ENCODE measurements at places on chromosomes 6 and 20.

GRCh38 chr6:88105741-88106340 lies 58.2 kb downstream of the SPACA1 start:
- DNase-seq = no peak

- DNase-seq = no peak
These were observed 31.2 kb upstream of the SHLD1 start for GRCh38 chr20:5718896-5719595.

DNA sequence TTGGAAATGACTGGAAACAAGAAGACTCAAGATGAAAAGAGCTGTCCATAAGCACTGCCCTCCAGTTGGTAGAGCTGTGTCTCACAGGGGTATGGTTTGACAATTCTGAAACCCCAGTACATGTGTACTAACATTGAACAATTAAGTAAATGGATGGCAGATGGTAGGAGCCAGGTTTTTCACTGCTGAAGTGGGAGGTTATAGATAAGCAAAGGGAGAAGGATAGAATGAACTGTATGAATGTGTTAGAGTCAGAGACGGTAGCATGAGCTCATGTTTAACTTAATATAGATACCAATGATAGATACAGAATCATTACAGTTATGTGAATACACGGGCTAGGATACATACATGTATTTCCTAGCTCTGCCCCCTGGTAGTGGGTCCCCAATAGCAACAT lies 95.0 kb upstream of the SIRPA start:
- no peak for DNase-seq

DNA sequence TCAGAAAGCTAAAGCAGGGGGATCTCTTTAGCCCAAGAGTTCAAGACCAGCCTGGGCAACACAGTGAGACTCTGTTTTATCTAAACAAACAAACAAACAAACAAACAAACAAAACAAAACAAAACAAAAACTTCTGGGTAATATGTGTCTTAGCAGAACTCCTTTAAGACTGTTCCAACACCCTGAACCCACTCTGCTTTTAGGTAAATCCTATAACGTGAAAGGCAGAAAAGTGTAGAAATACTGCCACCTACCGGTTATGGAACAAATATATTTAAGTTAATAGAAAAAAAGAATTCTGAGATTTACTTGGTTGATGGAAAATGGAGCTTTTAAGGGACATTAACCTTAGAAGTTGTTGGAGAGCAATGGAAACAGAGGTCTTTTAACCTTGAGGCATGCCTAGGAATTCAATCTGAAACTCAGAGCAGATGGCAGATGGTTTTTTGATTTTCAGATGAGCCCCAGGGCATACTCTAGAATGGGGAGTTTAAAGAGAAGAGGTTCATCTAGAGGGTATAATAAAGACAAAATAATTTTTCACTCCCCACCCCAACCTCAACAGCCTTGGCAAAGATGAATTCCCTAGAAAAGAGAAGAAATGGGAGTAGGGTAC lies 38.5 kb downstream of the SOD2 start:
- no peak for DNase-seq

DNA sequence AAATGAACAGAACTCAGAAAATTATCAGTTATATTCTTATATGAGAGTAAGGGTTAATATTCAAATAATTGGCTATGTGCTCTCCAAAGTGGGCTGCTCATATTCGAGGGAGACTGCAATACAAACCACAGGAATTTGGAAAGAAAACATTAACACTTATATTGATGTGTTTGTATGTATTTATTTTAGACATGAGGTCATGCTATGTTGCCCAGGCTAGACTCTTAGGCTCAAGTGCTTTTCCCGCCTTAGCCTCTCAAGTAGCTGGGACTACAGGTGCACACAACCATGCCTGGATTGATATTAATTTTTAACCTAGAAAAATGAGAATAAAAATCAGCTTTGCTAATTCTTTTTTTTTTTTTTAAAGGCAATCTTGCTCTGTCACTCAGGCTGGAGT lies 35.0 kb downstream of the BTBD9 start:
- DNase-seq = no peak

DNA sequence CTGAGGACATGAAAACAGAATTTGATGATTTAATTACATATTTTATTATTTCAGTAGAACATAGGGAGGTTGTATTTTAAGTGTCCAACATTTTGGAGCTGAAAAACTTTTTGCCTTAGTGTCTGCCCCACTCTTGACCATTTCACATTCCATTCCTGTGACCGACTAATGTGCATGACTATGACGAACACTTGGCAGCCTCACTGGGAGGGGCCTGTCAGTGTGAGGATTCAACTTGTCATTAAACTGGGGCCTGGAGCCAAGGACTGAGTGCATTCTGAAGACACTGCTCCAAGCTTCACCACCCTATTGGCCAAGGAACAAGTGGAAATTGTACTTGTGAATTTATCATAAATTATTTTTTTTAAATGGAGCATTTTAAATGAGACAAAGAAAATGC lies 661.3 kb downstream of the BCKDHB start:
- DNase-seq = no peak

DNA sequence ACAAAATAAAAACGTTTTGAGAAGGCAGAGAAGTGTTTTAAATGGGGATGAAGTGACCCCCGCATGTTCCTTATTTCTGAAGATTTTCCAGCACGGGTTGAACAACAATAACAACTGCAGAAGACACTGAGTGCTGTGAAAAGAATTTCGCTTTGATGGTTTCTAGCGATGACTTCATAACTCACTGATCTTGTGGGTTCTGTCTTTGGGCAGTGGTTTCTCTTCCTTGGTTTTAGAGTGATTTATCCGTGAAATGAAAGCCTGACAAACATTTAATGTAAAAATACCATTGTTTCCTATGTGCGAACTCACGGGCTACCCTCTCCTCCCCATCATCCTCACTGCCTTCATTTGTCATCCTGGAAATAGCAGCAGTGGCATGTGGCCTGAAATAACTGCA lies 793.9 kb downstream of the QKI start:
- no peak for DNase-seq

GRCh38 chr6:125357515-125358256 lies 55.9 kb upstream of the HDDC2 start:
- DNase-seq = no peak

GRCh38 chr20:20430066-20430465 lies 62.2 kb downstream of the INSM1 start:
- no peak for DNase-seq

GRCh38 chr6:30555816-30556065 lies 548 bp downstream of the GNL1 start:
- DNase-seq = no peak

GRCh38 chr20:34632870-34633452 lies 43.9 kb downstream of the PIGU start:
- no peak for DNase-seq

GRCh38 chr6:144588697-144589325 lies 303.7 kb downstream of the UTRN start:
- no peak for DNase-seq

- DNase-seq = no peak
These were observed 28.6 kb downstream of the RALY start for GRCh38 chr20:34022151-34022838.

GRCh38 chr20:31536575-31536974 lies 22.3 kb downstream of the HM13 start:
- no peak for DNase-seq

DNA sequence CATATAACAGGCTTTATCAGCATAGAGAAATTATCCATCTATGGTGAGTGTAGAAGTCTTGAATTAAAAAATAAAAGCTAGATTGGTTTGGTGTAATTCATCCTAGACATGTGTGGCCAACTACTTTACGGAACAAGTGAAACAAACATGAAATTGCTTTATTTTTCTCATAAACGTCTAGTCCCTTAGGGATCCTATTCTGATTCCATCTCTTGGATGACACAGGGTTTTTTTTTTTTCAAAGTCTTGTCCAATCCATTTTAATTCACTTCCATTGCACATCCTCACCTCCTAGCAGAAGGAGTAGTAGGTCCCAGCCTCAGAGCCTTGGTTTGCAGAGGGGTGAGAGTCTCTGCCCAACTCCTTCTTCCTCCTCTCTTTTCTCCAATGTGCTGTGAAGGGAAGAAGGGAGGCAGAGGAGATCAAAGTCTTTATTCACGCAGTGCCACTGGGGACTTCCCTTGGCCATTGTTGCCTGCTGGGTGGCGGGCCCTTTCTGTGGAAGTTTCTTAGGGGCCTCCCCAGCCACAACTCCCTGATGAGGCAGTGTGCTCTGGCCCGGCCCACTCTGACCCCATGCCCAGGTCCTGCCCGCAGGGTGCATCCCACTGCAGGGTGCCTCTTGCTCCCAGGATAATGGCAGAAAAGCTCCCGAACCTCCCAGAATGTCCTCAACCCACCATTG lies 104.4 kb upstream of the SNX9 start:
- no peak for DNase-seq

DNA sequence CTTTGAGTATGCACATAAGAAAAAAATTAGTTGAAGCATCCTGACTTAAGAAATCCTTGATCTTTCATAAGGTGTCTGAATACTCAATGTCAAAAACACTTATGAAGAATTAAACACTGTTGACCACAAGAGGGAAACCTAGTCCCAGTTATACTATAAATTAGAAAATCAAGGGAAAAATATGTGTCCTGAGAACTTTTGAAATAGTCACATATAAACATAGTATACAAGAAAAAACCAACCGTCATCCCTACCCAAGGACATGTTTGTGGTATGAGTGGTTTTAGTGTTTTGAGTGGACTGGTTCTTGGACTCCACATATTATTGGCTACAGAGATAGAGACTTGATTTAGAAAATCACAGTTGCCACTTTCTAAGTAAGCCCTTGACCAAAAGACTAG lies 7.6 kb upstream of the HLA-DRA start:
- no peak for DNase-seq

- no peak for DNase-seq
These were observed 178.0 kb downstream of the ATXN1 start for GRCh38 chr6:16583144-16583762.

GRCh38 chr6:20811109-20811761 lies 277.0 kb downstream of the CDKAL1 start:
- no peak for DNase-seq

DNA sequence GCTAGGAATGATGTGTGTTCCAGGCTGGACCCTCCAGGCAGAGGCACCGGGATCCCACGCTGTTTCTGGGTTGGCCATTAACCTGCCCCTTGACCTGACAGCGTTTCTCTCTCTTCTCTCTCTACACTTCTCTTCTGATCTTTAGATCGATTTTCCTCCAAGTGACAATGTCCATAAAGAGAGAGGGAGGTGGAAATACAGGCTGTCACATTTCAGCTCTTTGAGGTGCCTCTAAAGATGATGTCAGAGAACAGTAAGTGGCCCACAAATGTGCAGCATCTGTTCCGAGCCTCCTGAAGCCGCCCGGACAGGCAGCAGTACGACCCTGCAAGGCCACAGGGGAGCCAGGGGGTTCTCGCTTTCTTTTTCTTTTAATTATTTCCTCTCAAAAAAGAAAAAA lies 2.5 kb upstream of the SLCO4A1 start:
- DNase-seq = no peak

DNA sequence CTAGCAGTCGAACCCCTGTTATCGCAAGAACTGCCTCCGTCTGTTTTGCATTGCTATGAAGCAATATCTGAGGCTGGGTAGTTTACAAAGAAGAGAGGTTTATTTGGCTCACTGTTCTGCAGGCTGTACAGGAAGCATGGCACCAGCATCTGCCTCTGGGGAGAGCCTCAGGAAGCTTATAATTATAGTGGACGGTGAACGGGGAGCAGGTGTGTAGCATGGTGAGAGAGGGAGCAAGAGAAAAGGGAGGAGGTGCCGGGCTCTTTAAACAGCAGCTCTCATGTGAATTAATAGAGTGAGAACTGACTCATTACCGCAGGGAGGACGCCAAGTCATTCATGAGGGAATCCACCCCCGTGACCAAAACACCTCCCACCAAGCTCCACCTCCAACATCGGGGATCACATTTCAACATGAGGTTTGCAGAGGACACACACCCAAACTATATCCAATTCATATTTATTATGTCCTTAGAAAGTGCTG lies 172.6 kb upstream of the KCNG1 start:
- DNase-seq = no peak
